ENCODE measurements at places on chromosomes 2 and 18. TPM values are rescaled to one million over a fixed set of nuclear protein-coding genes. Genes with fewer than 3 reads are reported as not detected.

MYOM1 gene
- total RNA-seq = 0.57 TPM

CCDC68 gene
- 2.2 TPM for total RNA-seq

CD8B2 gene
- total RNA-seq = not detected

- H3K4me3 ChIP-seq = no peak overlapping the region
- no peaks in the 10 kb centered on the region for H3K36me3 ChIP-seq
- no peak for DNase-seq
- no peaks in the 10 kb centered on the region for H3K4me1 ChIP-seq
Measured at GRCh38 chr18:35890323-35890722, 82.2 kb upstream of the RMP24 start.

GRCh38 chr2:54629914-54630857, 93.3 kb upstream of the EML6 start:
- DNase-seq = peak; percentile 62
- H3K4me3 ChIP-seq = no peak overlapping the region
- peaks cover 35% of the 10 kb centered on the region for H3K4me1 ChIP-seq
- peak overlapping the region; percentile 55 for H3K27ac ChIP-seq
- H3K36me3 ChIP-seq = peaks cover 74% of the 10 kb centered on the region

DNA sequence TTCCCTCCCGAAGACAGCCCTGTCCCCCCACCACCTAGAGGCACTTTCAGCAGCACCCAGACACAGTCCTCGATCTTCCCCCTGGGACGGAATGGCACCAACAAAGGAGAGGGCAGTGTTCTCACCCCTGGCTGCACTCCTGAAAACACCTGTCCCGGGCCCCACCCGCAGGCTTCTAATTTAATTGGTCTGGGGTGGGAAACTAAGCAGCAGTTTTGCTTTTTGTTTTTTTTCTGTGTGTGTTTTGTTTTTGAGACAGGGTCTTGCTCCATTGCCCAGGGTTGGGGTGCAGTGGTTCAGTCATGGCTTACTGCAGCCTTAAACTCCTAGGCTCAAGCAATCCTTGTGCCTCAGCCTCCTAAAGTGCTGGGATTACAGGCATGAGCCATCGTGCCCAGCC, 38.4 kb upstream of the REL start:
- H3K27ac ChIP-seq = no peak overlapping the region
- no peaks in the 10 kb centered on the region for H3K27me3 ChIP-seq
- no peaks in the 10 kb centered on the region for H3K36me3 ChIP-seq
- no peak overlapping the region for H3K4me3 ChIP-seq

All from astrocyte (in vitro differentiated cells and primary cell).